Epithelial cell of umbilical artery (primary cell): ENCODE measurements at places on chromosomes 2 and 18. TPM values are rescaled to one million over a fixed set of nuclear protein-coding genes. Genes with fewer than 3 reads are reported as not detected.

GPR45 gene
- not detected in 2 replicates for total RNA-seq

CWC22 gene
- total RNA-seq = 15.3 and 17.3 TPM in 2 replicates

ANO7 gene
- 0.15 and 0.65 TPM in 2 replicates for total RNA-seq

NXPH2 gene
- total RNA-seq = 0.32 TPM in 1 of 2 replicates, not detected in the other

FTCDNL1 gene
- under 0.01 and 2.4 TPM in 2 replicates for total RNA-seq
